ENCODE measurements at places on chromosomes 1 and 21.
A peak's percentile ranks its signal among the peaks of the same experiment; 100 is the strongest.

GRCh38 chr21:43317959-43318358 lies 109.0 kb downstream of the SIK1 start:
- DNase-seq: no peak

GRCh38 chr1:223035724-223036478 lies 107.1 kb downstream of the TLR5 start:
- no peak for DNase-seq

- DNase-seq: no peak
Measured at GRCh38 chr1:160360227-160360695, 6.6 kb upstream of the NHLH1 start.

DNA sequence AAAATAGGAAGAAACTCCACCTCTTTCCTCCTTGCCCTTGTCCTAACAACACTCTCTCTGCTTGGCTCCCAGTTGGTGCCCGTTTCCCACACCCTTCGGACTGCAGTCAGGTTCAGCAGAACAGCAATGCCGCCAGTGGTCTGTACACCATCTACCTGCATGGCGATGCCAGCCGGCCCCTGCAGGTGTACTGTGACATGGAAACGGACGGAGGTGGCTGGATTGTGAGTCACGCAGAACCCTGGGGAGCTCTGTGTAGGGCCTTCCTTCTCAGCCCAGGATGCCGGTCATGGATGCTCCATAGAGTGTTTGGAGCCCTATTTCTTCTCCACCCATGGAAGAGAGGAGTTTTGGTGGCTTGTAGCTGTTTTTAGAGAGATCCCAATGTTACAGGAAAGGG lies 60.9 kb downstream of the TNN start:
- no peak for DNase-seq

DNA sequence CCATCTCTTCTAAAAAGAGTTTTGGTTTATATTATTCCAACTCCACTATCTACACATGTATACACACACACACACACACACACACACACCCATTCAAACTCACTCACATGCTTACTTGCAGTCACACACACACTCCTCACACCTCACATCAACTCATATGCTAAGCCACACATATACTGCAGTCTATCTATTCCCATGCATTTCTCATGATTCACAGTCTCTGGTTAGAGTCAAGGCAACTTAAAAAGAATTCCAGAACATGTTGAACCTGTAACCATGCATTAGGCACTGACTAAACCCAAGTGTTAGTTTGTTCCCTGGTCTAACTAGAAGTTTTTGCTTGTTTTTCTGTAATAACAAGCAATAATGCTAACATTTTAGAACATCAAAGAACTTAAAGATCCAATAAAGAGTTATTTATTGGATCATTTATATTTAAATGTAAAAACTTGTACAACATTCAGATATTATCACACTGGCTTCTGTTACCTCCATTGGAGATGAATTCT lies 931.1 kb downstream of the PLA2G4A start:
- no peak for DNase-seq

- no peak for DNase-seq
Measured at GRCh38 chr1:95790136-95790535, 556.1 kb downstream of the RWDD3 start.

DNA sequence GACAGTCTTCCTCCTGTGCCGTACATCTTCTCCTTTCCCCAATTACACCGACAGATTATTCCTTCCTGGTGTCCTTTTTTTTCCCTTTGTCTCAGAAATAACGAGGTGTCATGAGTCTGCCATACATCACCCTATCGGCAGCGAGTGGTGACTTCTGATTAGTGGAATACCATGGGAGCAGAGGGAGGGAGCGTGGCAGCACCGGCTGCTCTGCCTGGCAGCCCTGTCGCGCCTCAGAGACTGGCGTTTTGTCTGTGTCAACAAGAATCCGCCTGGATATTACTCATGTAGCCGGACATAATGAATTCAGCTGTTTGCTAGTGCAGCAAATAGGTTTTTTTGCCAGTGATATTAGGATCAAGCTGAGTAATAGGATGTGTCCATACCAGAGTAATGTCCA lies 51.8 kb downstream of the UTP25 start:
- DNase-seq: peak; percentile 64

DNA sequence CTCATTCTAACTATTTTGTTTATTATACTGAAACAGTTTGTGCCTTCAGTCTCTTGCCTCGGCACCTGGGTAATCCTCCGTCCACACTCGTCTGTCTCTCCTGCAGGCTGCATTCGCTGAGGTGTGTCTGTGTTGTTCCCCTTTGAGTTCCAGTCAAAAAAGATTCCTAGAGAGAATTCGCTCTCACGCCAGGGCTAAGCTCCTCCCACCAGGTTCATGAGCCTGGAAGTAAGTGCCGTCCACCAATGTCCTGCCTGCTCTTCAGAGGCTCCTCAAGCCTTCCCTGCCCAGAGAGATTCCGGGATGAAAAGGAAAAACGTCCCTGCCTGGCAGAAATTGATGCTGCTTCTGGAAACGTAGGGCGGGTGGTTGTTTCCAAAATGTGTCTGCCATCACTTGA lies 12.9 kb downstream of the KIAA2013 start:
- DNase-seq: no peak

All from A172 (cell line).